ENCODE measurements at places on chromosomes 4 and X. TPM values are rescaled to one million over a fixed set of nuclear protein-coding genes. Genes with fewer than 3 reads are reported as not detected.

Gene RNF113A
- 12.0 TPM for total RNA-seq

Gene SULT1B1
- under 0.01 TPM for total RNA-seq

Gene ALPK1
- 33.2 TPM for total RNA-seq

Gene NR0B1
- total RNA-seq = not detected

Gene KLF8
- total RNA-seq = 4.6 TPM

Gene EDNRA
- total RNA-seq = 0.39 TPM

Gene ANK2
- 87.4 TPM for total RNA-seq

Gene RAB40A
- 0.22 TPM for total RNA-seq

Gene TXK
- 0.54 TPM for total RNA-seq
